ENCODE measurements at places on chromosomes 7 and 10.

GRCh38 chr10:79053481-79054202 lies 15.1 kb upstream of the ZMIZ1 start:
- DNase-seq: no peak

GRCh38 chr7:17404006-17404405 lies 105.6 kb downstream of the AHR start:
- no peak for DNase-seq

DNA sequence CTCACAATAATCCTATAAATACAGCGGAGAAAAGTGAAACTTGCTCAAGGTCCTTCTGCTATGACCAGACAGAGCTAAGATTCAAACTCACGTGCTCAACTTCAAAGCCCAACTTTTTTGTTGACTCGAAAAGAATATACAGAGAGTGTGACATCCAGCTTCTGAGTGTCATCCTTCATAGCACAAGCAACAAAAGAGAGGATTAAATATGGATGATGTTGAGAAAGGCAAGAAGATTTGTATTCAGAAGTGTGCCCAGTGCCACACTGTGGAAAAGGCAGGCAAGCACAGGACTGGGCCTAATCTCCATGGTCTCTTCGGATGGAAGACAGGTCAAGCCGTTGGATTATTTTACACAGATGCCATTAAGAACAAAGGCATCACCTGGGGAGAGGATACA lies 2.1 kb upstream of the FAM3C start:
- peak; percentile 6 for DNase-seq

DNA sequence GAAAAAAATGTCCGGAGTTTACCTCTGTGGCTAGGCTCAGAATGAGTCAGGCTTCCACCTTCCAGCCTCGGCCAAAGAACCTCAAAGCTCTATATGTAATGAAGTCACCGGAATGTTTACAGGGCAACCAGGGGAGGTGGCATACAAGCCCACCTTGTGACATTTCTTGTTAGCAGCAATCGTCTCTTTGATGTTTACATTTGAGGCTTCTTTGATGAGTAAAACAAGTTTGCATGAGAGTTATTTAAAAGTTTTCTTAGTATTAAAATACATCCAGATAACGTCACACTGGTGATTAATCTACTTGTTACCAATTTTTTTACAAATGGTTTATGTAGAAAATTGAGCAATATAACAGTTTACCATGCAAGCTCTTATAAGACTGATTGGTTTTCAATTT lies 133.1 kb upstream of the ADAM12 start:
- no peak for DNase-seq

DNA sequence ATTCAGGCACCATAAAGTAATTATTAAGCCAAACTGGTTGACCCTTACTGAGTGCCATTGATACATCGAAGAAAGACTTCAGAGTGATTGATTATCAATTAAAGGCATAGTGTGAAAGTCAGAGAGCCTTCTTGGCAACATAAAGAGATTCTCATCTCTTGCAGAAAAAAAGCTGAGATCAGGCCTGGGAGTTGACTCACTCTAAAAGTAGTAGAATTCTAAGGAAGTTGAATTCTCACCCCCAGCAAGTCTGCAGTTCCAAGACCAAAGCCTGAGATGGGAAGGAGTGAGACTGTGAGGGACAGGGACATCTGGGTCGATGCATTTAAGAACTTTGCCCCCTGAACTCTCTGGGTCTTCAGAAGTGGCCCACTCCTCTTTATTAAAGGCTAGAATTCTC lies 21.6 kb upstream of the ERCC6 start:
- DNase-seq: no peak

DNA sequence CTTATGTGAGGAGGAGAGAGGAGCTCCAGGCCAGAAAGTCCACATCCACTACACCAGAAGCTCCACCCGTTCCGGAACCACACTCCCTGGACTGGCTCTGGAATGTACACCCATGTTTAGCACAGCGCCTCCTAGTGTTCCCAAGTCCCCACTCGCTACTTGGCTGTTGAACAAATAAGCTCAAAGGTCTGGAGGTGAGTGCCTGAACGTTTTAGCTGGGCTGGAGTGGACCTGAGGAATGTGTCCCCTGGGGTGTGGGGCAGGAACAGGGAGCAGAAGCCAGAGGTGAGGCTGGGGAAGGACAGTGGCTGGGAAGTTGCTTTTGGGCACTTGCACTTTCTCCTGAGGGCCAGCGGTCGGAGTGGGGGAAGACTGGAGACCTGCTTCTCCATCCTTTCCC lies 164.1 kb upstream of the CDCA7L start:
- DNase-seq: peak; percentile 54

- DNase-seq: no peak
Observed at GRCh38 chr7:36985316-36985715, 261.0 kb upstream of the AOAH start.

DNA sequence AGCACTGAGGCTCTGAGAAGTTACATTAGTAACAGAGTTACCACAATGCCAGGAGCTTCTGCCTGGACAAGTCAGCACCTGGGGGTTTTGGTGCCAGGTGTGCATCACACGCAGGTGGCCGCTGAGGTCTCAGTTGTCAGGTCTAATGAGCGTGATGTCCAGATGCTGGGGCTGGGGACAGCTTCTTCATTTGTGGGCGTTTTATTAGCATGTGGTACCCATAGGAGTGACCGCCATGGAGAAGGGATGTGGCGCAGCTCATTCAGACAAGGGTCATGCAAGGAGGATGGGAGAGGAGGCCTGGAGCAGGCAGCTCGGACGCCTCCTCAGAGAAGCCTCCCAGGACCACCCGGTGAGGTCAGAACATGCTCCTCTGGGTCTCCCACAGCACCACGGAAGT lies 27.8 kb downstream of the FAM241B start:
- DNase-seq: no peak

DNA sequence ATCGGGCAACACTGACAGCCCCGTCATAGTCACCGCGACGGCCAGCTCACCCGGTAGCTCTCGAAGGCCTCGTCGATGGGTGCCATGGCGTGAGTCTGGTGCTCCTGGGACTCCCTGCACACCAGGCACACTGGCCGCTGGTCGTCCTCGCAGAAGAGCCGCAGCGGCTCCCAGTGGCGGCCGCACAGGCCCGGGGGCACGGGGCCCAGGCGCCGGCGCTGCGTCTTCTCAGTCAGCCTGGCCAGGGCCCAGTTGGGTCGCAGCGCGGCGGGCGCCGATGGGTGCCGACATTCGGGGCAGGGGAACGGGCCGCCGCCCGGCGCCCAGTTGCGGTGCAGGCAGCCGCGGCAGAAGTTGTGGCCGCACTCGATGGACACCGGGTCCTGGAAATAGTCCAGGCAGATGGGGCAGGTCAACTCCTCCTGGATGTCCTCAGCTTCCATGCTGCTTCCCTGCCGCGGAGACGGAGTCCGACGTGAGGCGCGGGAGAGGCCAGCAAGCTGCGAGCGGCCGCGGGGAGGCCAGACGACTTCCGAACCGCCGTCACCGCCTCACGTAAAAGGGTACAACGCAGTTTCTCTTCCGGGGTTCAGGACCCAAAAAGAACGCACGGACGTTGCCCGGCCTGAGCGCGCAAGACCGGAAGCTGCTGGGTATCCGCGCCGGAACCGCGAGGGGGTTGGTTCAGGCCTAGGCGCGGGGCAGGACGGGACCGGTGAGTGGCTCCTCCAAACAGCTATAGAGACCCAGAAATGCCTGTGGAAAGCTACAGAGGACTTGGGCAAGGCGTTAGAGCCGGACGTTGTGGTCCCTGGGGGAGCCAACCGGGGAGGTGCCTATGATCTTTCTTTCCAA lies at the start of gene TRIM4:
Gene TRIM4 (minus strand): TSS at position 572 of the 855 bp plus-strand sequence. CDS start 129 bp downstream, at position 443.
- peak; percentile 93 for DNase-seq

DNA sequence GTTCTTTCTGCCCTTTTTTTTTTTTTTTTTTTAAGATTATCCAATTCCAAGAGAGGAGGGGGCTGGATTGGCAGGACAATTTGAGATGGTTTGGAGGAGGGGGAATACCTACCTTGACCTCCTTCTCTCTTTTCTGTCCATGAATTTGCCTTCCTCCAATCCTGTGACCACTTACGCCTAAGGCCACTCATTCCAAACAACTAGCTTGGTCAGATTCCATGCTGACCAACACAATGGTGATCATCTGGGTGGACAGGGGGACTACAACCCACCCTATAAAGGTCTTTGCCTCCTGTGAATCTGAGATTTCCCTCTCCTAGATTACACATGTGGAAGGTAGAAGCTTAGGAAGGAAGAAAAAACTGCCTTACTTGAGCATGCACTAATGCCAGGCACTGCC lies 2.3 kb upstream of the LDB1 start:
- DNase-seq: no peak

- no peak for DNase-seq
Observed at GRCh38 chr10:110275128-110275729, 29.5 kb downstream of the SMNDC1 start.

- DNase-seq: no peak
Observed at GRCh38 chr7:21916176-21916575, 29.5 kb downstream of the CDCA7L start.

- DNase-seq: peak; percentile 67
Observed at GRCh38 chr10:105950410-105950809, 1214.1 kb downstream of the SORCS1 start.

- no peak for DNase-seq
Observed at GRCh38 chr7:69963393-69963792, 365.1 kb downstream of the AUTS2 start.

- DNase-seq: no peak
Observed at GRCh38 chr7:85833066-85833465, 646.2 kb upstream of the SEMA3D start.

DNA sequence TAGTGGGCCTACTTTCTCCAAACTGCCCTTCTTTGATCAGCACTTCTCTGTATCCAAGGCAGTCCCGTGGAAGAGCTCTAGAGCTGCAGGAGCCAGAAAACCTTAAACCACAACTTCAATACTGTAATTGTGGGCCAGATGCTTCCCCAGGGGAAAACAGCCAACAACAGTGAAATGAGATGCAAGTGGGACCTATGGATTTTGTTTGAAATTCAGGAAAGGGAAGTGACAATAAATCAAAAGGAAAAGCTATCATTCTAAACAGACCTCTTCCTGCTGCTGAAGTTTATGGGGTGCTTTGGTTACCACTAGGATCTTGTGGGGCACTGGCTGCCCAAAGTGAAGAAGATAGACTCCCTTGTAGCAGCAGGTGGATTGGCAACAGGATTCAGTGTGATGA lies 1031.7 kb downstream of the LRMDA start:
- DNase-seq: no peak

- DNase-seq: no peak
Observed at GRCh38 chr7:130961128-130961601, 227.2 kb upstream of the KLF14 start.

- DNase-seq: no peak
Observed at GRCh38 chr7:7996568-7996967, 28.0 kb downstream of the GLCCI1 start.

GRCh38 chr10:60521974-60522405 lies 132.3 kb upstream of the ANK3 start:
- DNase-seq: no peak

DNA sequence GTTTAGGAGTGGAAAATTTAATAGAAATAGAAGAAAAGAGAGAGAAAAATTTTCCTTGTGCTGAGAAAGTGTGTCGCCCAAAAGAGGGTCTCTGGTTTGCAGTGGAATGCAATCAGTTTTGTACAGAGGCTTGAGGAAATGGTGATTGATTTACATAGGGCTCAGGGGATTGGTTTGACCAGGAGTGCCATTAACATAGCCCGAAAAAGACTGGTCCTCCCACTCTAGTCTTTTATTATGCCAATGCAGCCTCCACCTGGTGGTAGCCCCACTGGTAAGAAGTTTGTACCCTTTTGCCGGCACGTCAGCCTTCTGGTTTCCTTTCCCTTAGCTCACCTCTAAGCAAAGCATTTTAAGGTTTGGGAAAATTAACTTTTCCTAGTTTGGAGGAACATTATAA lies 885.3 kb downstream of the XPNPEP1 start:
- no peak for DNase-seq

- DNase-seq: no peak
Observed at GRCh38 chr7:27141137-27141922, 2.2 kb downstream of the HOXA5 start.

DNA sequence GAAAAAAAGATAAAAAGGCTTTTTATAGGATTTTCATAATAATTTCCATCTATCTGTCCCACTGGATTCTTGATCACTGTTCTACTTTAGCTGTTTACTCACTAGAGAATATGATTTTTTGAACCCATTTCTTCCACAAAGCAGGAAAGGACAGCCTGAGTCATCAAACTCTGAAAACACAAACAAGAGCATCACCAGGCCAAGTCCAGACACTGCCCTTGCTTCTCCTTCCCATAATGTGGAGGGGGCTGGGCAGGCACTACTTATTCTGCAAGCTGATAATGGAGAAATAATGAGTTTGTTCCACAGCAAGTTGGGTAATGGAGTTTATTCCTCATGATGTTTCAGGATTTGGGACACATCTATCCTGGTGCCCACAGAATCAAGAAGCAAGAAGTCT lies 13.0 kb upstream of the KCNIP2 start:
- no peak for DNase-seq

DNA sequence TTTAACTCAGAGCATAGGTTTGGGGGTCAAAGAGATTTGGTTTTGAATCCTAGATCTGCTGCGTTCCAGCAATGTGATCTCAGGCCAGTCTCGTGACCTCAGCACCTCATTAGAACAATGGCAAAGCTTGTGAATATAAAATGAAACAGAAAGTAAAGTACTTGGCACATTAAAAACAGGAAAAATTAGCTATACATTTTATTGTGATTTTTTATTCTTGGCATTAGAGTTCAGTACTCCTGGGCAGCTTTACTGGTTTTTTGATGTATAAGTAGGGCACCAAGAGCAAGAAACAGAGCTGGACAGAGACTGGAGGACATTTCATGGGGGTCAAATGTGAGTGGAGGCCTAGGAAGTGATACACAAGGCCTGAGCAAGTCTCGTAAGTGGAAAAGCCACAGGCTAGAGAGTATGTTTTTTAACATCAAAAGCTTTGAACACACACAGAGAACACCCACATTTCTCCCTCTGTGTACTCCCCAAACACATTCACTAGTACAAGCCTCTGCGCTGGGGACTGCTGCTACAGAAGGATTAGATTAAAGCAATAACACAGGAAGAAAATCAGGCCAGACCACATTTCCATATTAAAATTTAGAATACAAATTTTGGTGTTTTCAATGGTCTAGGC lies 157.2 kb upstream of the SLC25A13 start:
- DNase-seq: no peak

DNA sequence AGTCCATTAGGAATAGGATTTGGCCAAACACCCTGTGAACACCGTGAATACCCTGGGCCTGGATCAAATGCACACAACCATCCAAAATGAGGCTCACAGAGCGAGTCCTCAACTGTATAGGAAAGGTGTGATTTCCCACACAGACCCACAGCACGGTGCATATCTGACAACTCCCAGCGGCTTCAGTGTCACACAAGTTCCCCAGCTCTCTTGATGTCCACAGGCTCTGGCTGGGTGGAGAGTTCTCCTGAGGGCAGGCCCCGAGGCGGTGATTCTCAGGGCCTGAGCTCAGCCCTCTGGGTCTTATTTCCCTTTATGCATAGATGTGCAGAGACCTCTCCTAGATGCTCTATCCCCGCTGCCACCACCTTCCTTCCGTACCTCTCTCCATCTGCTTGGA lies 64.1 kb downstream of the SH3PXD2A start:
- DNase-seq: no peak

All from dorsolateral prefrontal cortex (tissue), 122 donors.